Bronchial epithelial cell (primary cell): ENCODE measurements at places on chromosomes 7 and 10. TPM values are rescaled to one million over a fixed set of nuclear protein-coding genes. Genes with fewer than 3 reads are reported as not detected.
A peak's percentile ranks its signal among the peaks of the same experiment; 100 is the strongest.

The SFTPA1 gene
- total RNA-seq, result not detected in 2 replicates

- DNase-seq, result no peak
Measured at GRCh38 chr7:106036004-106036403, 72.9 kb downstream of the CDHR3 start.

The ZCWPW1 gene
- total RNA-seq, result 1.3 and 2.0 TPM in 2 replicates

The NPY4R gene
- not detected in 2 replicates for total RNA-seq

DNA sequence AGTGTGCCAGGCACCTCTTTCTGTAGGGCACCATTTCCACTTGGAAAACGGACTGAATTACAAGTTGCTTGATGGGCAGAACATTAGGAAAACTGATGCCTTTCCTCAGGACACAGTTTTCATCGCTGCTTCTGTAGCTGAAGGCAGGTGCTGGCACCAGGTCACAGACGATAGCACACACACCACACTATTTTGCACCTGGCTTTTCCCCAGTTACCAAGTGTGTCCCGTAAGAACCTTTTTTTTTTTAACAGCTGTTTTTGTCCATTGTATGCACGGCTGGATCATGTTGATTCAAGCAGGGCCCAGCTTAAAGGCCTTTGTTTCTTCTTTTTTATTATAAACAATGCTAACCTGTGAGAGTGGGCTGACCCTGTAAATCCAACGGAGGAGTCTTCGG is 1.3 kb upstream of the GET4 start:
- no peak for DNase-seq

The FAM221A gene
- total RNA-seq, result 2.6 and 5.0 TPM in 2 replicates

DNA sequence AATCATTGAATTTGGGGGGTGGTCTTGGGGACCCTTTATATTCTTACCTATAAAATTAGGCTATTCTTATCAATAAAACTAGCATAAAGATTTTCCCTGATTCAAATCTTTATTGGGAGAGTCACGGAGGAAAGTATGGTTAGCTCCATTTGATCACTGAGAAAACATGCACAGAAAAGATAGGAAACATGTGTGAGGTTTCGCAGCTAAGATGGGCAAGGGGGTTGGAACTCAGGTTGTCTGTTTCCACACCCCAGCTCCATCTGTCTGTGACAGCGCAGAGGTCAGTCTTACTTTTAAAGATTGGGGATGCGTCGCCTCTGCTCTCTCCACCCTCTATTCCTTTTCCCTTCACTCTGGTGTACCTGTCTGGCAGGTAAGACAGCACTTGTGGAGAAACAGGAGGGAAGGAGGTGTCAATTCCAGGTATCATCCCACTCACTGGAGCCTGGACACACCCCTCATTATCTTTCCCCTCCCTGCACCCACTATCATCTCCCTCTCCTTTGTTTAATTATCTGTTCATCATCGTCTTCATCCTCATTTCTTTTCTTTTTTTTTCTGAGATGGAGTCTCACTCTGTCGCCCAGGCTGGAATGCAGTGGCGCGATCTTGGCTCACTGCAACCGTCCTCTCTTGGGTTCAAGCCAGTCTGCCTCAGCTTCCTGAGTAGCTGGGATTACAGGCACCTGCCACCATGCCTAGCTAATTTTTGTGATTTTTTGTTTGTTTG is 2.4 kb upstream of the DENND10 start:
- DNase-seq, result no peak

The DNAJC1 gene
- total RNA-seq, result 81.6 and 83.1 TPM in 2 replicates

- no peak for DNase-seq
Measured at GRCh38 chr7:24637706-24638105, 64.5 kb downstream of the PALS2 start.

DNA sequence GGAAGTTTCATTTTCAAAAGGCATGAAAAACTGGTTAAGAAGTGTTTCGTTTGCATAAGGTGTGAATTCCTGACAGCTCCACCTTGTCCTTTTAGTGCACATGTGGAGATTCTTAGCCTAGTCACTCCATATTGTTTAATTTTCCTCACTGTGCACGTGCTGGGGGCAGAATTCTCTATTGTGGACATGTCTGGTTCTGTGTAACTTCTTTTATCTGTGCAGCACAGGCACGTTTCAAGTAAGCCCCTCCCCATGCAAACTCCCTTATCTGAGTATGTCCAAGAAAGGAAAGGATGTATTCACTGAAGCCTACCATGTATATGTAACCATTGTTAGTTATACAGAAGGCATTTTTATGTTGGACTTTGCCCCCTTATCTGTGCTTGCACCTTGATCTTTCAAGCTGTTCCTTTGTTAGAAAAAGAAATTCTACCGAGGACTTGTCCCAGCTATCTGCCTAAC is 1346.3 kb downstream of the REEP3 start:
- DNase-seq, result no peak

The SRRM3 gene
- 0.26 and 0.51 TPM in 2 replicates for total RNA-seq

DNA sequence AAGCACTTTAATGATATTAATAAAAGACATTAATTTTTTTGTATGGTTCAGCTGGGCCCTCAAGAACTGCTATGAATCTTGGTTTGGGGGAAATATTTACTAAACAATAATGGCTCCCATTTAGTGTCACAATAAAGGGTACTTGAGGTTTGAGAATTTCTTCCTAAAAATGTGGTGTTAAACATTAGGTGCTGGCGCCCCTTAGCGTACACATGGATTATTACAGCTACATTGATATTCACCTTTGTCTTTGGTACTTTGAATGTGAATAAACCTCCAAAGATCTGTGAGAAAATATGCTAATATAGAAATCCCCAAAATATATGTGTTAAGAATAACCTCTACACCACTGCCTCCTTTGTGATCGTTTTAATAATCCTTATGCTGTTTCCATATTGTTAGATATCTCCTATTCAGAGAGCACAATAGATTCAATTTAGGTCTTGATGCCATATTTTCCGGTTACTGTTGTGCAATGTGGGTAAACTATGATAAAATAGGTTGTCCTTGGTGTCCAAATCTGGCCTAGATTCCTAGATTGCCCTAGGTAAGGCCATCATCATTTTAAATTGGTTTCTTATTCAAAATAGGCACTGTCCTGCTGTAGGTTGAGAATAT is 161.8 kb upstream of the CACNA2D1 start:
- DNase-seq, result peak; percentile 33

The KCNH2 gene
- total RNA-seq, result under 0.01 and 0.13 TPM in 2 replicates

The FAM25C gene
- total RNA-seq, result 9.3 TPM in 1 of 2 replicates, not detected in the other

DNA sequence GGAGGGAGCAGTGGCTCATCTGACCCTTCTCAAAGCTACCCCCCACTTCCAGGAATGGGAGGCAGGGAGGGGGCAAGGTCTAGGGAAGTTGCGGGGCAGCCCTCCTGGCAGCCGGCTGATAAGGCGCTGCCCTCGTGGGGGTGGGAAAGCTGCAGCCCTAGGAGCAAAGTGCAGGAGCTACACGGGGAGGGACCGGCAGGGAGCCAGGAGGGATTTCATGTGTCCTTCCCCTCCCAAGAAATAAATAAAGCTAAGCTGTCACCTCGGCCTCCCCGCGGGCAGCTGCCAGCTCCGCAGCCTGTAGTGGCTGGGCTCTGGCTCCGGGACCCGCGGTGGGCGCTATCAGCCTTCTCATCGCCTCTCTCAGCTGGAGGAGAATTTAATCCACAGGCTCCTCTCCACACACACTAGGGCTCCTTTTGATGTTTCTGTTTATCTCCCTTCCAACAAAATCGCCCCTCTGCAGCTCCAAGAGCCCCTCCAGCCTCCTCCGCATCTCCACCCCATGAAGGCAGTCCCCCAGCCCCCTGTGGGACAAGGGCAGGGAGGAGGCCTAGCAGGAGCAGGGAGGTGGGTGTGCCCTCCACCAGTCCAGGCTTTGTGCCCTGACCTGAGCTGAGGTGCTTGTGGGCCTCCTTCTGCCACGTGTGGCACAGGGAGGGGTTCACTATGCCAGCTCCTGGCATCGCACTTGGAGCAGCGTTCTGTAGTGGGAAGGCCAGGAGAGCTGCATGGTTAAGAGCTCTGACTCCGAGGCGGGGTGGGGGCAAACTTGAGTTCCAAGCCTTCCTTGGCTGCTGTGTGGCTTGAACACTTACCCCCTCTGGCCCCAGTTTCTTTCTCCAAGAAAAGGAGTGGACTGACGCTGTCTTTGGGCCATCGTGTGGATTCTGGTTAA is 80.5 kb downstream of the C10orf105 start:
- DNase-seq, result no peak

- DNase-seq, result peak; percentile 68
Measured at GRCh38 chr7:32958046-32959025, 1.1 kb downstream of the FKBP9 start.

GRCh38 chr10:33027088-33027487 is 69.1 kb upstream of the ITGB1 start:
- DNase-seq, result peak; percentile 80

DNA sequence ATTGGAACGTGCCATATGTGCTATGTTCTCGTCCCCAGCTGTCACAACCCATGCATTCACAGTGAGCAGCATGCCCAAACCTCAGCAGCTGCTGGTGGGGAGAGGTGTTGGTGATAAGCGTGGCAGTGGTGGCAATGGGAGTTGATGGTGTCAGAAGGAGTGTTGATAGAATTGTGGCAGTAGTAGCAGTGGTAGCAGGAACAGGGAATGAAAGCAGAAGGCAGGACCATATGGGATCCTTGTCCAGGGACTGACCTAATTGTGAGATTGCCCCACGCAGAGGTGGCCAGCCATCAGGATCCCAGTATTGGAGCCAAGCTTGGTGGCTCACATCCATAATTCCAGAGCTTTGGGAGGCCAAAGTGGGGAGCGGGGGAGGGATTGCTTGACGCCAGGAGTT is 276.3 kb downstream of the GALNT17 start:
- DNase-seq, result no peak

DNA sequence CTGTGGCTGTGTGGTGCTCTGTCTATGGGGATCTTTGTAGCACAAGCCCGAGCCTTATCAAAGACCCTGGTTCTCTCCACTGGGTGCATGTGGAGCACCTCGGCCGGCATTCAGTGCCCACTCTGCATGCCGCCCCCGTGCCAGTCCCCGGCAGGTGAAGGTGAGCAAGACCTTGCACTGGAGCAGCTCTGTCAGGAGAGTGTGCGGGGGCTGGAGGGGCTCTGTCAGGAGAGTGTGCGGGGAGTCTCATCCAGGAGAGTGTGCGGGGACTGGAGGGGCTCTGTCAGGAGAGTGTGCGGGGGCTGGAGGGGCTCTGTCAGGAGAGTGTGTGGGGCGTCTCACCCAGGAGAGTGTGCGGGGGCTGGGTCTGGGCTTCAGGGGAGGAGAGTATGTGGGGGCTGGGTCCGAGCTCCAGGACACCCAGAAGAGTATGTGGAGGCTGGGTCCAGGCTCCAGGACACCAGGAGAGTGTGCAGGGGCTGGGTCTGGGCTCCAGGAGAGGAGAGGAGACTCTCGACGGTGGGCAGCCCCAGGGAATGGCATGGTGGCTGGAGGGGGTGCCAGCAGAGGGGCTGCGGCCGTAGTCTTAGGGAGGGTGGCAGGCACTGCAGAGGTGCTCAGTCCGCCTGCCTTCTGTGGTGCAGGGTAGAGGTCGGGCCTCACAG is 40.8 kb downstream of the INPP5A start:
- DNase-seq, result no peak

The ASL gene
- total RNA-seq, result 37.9 and 41.2 TPM in 2 replicates

- peak; percentile 66 for DNase-seq
Measured at GRCh38 chr10:13651969-13652720, 65.4 kb downstream of the PRPF18 start.

- DNase-seq, result no peak
Measured at GRCh38 chr7:155830961-155831806, 18.9 kb upstream of the SHH start.

The EPO gene
- not detected in 2 replicates for total RNA-seq

The MRPS33 gene
- 25.3 and 56.6 TPM in 2 replicates for total RNA-seq

GRCh38 chr7:37848297-37848696 is at the start of gene NME8:
Gene NME8 (plus strand): TSS chr7:37848597. CDS start chr7:37850267, 1,670 bp downstream.
- DNase-seq, result no peak

The GIMAP7 gene
- not detected in 2 replicates for total RNA-seq

DNA sequence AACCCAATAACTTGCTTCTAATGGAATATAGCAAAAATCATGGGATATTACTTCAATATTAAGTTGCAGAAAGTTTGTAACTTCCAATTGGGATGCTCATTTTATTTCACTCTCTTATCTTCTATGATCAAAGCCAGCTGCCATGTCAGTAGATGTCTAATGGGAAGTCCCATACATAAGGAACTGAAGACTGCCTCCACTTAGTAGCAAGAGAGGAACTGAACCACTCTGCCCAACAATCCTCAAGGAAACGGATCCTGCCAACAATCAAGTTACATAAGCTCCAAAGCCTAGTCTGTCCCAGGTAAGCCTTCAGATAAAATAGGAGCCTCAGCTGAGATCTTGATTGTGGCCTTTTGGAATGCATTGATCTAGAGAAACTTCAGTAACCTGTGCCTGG is 431.5 kb upstream of the PCDH15 start:
- DNase-seq, result no peak

The CHRM2 gene
- 0.26 TPM in 1 of 2 replicates, not detected in the other for total RNA-seq

DNA sequence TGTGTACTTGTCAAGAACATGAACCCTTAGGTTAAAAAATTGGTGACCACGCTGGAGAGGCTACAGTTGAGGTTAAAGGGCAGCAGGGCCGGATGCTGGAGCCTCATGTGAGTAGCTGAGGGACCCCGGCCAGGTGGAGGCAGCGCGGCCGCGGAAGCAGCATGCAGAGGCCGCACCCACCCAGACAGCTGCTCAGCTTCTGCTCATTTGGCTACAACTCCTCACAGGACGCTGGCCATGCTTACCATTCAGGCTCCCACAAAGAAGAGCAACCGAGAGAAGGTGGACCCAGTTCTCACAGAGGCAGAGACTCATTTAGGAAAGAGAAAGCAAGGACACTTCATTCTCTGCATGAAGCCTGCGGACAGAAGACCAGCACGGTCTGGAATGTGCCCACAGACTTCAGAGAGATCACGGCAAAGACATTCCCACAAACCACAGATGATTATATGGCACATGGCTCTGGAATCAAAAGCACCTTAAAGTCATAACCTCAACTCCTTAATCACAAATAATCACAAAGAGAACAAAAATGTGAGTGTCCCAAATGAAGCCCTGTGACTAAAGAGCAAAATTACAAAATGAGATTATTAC is 94.4 kb downstream of the VOPP1 start:
- no peak for DNase-seq
